ENCODE measurements at places on chromosomes 3 and 15.
A peak's percentile ranks its signal among the peaks of the same experiment; 100 is the strongest.

- DNase-seq, result no peak
Measured at GRCh38 chr15:92681141-92681631, 25.6 kb upstream of the FAM174B start.

GRCh38 chr15:28084547-28084946, 14.6 kb downstream of the OCA2 start:
- DNase-seq, result no peak

DNA sequence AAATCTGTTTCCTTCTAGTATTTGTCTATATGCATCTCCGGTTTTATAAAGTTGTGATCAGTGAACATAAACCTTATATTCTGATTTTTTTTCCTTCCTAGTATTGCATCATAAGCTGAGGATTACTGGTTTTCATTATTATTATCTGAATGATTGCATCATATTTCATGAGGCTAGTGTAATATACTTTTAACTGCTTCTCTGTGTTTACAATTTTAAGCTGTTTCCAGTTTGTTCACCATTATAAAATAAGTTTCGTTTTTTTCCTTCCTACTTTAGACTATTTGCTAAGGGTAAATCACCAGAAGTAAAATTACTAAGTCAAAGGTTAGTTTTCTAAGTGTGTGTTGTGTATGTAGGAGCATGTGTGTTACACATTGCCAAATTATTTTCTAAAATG, 20.2 kb downstream of the SEMA6D start:
- no peak for DNase-seq

DNA sequence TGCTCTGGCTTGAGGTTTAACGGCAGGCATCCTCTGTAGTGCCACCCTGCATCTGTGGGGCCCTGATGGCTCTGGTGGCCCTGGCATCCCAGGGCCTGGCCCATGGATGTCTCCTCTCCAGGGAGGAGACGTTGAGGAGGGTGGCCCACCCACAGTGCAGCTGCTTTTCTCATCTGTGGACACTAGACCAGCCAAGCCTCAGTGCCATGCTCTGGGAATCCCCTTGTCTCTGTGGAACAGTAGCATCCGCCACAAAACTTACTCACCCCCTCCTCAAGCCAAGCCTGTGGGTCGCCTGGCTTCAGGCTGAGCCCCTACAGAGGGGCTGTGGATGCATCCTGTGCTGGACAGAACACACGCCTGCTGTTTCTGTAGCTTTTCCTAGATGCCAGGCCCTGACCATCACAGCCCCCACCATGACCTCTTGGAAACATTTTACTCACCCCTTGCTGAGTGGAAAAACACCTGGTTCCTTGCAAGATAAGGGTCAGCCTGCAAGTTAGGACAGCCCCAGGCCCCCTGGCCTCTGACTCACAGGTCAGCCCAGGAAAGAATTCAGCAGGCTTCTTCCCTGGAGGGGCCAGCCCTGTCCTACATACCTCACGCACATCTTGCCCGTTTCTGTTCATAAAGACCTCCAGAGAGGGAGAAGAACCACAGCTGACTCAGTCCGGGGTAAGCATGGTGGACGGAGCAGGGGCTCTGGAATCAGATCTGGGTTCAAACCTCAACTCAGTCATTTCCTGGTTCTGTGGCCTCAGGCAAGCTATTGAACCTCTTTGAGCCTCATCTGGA, 19.0 kb downstream of the PAK6 start:
- no peak for DNase-seq

DNA sequence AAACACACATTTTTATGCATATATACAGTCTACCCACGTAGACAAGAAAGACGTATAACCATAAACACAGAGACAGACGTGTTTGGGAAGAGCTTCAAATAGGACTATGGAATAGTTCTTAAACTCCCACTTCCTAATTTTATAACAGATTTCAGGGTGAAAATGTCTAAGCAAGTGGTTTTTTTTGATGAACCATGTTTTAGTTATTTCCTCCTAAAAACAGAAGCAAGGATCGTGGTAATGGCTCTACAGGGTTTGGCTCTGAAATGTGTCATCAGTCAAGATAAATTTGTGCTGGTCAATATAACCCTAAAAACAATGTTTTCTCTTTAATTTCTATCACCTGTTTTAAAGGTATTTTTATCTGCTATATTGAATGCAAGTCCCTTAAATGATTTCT, 58.2 kb downstream of the FMN1 start:
- DNase-seq, result no peak

DNA sequence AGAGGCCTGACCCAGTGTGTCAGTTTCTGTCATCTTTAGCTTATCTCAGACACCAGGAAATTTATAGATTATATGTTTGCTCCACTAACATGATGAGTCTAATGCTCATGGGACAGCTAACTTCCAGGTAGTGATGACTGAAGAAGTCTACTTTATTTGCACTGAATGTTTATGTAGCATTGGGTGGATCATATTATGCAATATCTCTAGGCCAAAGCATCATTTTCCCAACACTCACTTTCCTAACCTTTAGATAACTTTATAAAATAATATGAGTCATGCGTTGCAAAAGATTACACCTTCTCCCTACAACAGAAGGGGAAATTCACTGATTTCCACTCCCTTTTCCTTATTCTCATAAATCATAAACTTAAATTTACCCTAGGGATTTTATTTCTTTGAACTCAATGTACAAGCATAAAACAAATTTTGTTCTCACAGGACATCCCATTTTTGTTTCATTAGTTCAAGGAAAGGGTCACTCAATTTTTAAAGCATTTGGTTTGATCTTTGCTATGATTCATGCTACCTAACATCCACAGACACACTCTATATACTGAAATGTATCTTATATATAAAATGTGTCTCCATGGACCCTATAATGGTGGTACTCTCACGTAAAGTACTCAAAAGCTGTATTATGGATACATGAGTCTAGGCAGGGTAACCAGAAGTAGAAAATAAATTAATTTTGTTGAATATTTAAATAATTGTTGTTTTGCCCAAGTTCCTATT, 225.2 kb downstream of the WDR72 start:
- no peak for DNase-seq

GRCh38 chr15:59255680-59256336, 49.2 kb downstream of the LDHAL6B start:
- DNase-seq, result no peak

- DNase-seq, result no peak
Measured at GRCh38 chr3:149426325-149426724, 48.2 kb upstream of the TM4SF4 start.

GRCh38 chr15:60798821-60799220, 319.9 kb upstream of the ICE2 start:
- peak; percentile 48 for DNase-seq

DNA sequence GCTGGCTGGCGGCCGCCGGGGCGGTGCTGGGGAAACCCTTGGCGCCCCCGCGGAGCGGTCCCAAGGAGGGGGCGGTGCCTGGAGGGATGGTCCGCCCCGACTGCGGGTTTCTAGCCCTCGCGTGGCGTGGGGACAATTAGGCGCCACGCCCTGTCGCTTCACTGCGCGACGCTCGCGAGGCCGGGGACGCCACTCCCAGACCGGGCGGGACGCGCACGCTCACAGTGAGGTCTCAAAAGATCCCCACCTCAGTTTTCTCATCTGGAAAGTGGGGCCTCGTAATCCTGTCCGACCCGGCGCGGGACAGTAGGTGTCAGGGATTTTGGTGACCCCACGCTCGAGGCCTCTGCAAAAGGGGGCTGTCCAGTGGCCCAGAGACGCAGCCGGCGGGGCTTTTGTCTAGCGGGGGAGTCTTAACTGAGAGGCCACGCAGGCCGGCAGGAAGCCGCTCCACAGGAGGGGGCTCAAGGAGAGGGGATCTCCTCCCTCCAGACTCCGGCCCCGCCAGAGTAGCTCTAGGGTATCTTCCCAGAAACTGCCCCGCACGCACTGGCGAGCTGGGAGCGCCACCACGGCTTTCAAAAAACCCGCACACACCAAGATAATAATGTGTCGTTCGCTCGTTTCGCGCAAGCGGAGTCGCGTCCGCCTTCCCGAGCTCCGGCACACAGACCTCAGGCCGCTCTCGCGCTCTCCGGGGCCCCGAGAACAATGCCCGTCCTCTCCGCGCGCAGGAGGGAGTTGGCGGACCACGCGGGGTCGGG, 710 bp upstream of the CLK3 start:
- DNase-seq, result peak; percentile 88

DNA sequence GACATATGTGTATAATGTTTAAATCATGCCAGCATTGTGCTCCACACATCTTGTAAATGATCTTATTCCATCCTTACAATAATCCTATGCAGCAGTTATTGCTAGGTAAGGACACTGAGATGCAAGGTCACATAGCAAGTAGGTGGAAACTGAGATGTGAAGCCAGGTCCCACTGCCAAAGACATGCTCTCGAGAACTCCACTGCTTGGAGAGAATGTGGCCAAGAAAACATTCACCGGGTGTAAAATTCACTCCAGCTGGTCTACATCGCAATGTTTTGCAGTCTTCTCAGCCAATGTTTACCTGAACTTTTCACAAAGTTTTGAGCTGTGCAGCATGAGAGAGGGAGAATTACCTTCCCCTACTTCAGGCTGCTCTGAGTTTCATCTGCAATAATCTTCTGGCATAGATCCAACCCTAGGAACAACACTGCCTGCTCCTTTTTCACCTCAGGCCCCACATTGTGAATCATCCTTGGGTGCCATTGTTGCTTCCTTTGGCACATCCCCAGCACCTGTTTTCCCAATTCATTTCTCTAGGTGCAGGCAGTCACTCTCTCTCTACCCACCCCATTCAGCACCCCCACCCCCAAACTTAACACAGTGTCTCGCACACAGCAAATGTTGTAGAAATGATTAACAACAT, 53.5 kb upstream of the PRTG start:
- DNase-seq, result no peak

- DNase-seq, result no peak
Measured at GRCh38 chr3:120838441-120839091, 69.4 kb upstream of the STXBP5L start.

DNA sequence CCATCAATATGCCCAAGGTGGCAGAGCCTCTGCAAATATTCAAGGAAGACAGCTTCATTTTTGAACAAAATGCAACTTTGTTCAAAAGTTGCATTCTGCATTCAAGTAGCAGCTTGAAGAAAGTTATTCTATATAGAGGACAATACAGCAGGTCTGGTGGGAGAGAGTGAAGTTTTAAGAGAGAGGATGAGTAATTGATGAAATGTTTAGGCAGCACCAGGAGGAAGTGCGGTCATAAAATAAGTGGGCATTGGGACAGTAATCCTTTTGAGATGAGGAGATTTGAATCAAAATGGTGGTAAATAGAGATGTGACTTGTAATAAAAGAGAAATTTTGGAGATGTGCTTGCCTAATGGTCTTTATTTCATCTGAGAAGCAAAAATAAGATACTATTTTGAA, 607.3 kb upstream of the ZNF385D start:
- no peak for DNase-seq

- no peak for DNase-seq
Measured at GRCh38 chr3:189883113-189883753, 237.5 kb downstream of the P3H2 start.

- peak; percentile 41 for DNase-seq
Measured at GRCh38 chr3:71010726-71011455, 572.6 kb downstream of the FOXP1 start.

GRCh38 chr3:186170516-186170915, 61.6 kb upstream of the ETV5 start:
- DNase-seq, result no peak

GRCh38 chr3:34886443-34886842, 752.9 kb upstream of the ARPP21 start:
- DNase-seq, result no peak

DNA sequence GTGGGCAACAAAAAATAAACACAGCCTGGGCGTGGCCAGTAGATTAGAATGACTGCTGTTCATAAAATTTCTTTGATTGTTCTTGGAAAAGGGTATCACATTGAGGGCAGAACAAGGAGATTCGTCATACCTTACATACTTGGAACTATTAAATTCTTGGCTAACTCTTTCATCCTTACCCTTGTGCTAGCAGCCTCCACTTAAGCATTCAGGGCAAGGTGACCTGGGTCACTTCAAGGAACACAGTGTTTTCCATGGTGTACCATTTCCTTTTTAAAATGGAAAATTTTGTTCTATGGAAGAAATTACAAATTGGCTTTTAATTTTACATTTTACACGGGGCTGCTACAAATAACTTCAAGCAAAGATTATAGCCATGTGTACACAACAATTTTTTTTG, 60.8 kb downstream of the MINDY4B start:
- no peak for DNase-seq

- no peak for DNase-seq
Measured at GRCh38 chr3:54630101-54630623, 297.7 kb downstream of the LRTM1 start.

DNA sequence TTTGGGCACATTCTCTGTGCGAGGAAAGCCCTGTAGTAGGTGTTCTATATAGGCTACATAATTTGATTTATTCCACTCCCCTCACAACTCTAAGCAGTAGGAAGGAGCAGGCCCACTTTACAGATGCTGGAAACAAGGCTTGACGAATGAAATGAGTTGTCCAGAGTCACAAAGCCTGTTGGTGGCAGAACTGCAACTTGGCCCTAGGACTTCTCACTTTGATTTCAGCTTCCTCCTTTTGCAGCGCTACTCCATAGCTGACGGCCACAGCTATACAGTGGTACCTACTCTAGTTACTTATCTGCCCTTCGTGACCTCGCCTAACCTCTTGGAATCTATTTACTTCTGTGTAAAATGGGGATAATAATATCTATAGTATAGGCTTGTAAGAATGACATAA, 2.5 kb upstream of the IRAK2 start:
- no peak for DNase-seq

DNA sequence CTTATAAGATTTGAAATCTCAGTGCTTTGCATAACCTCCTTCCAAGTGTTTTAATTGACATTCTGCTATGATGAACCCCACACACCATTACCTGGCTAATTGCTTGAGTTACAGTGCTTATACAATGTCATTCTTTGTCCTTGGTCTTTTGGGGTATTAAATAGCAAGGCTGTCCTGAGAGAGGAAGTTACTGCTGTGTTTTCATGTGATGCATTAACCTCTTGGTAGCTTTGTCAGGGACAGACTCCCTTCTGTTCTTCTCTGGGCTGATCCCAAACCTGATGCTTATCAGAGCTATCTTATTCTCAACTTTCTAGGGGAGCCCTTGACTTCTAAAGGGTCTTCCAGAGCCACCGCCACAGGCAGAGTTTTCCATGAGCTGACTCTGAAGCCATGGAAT, 12.4 kb upstream of the OTOL1 start:
- no peak for DNase-seq

GRCh38 chr3:129398803-129399144, 29.7 kb downstream of the EFCAB12 start:
- DNase-seq, result peak; percentile 34

DNA sequence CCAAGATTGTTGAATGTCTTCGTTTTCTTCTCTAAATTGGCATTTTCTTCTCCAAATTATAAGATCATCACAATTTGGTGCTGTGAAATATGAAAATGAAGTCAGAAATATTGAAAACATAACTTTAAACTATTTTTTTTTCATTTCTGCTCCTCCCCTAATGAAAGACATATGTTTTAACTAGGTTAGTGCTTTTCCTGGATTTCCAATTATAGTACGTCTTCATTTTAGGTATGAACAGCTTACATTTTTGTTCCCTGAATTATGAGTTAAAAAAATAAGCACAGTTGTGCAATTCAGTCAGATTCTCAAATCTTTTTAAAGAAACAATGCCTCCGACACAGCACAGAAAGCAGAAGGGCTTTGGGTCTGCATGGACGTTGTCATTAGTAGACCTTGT, 83.5 kb upstream of the CFAP20DC start:
- DNase-seq, result no peak

GRCh38 chr3:186298876-186299275, 63.2 kb downstream of the DGKG start:
- no peak for DNase-seq

GRCh38 chr3:146111337-146111736, 49.6 kb downstream of the PLOD2 start:
- DNase-seq, result no peak

Data from activated CD4-positive, CD25-positive, alpha-beta regulatory T cell treated with anti-CD3 and anti-CD28 coated beads, Interleukin-2, amount 50 U/mL, for 72 hours (primary cell).